ENCODE measurements at places on chromosomes 2 and 18.
A peak's percentile ranks its signal among the peaks of the same experiment; 100 is the strongest.

DNA sequence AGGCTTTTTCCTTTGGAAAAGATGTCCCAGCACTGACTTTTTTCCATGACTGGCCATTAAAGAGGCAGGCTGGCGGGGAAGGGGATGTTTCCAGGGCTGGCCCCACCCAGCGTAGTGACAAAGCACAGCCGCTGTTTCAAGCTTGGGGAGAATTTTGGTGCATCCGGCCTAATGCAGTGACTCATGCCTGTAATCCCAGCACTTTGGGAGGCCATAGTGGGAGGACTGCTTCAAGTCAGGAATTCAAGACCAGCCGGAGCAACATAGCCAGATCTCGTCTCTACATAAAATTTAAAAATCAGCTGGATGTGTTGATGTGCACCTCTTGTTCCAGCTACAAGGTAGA is 78.0 kb upstream of the SH3BP4 start:
- no peak for DNase-seq

DNA sequence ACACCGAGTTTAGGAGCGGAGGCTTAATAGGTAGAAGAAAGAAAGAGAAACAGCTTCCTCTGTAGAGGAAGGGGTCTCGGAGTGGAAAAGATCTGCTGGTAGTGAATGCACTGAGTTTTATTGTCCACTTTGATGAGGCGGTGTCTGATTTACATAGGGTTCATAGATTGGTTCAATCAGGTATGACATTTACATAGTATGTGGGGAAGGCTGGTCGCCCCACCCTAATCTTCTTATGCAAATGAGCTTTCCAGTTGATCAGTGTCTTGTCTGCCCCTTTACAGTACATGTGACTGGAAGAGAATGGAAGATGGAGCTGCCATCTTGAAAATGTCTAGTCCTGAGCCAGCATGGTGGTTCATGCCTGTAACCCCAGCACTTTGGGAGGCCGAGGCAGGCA is 19.9 kb upstream of the CNOT11 start:
- DNase-seq = no peak

- DNase-seq = no peak
Observed at GRCh38 chr18:56026509-56026908, 438.5 kb upstream of the TCF4 start.

DNA sequence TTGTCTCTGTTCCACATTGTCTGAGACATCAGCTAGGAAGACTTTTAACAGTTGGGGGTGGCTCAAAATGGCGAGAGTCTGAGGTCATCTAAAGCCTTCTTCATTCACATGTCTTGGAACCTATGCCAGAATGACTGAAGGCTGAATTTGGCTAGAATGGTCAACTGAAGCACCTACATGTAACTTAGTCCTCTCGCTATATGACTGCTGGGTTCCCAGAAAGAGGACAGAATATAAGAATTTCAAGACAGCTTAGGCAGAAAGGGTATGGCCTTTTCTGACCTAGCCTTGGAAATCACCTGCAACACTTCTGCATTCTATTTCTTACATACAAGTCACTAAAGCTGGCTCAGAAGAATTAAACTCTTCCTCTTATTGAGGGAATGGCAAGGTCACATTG is 75.6 kb upstream of the OTX1 start:
- no peak for DNase-seq

DNA sequence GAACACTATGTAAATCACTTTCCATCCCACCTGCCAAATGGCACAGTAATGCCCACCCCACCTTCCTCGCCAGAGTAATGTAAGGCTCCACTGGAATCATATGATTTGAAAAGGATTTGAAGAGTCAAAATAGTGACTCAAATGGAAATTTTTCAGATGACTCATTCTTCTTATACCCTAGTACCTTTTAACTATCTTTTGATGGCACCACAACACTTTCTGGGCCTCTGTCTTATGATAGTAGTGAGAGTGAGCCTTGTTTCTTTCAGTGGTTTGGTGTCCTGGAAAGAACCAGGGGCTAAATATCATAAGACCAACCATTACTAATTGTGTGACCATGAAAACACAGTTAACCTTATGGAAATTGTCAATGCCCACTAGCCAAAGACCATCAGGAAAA is 235.4 kb upstream of the SLC14A2 start:
- no peak for DNase-seq

DNA sequence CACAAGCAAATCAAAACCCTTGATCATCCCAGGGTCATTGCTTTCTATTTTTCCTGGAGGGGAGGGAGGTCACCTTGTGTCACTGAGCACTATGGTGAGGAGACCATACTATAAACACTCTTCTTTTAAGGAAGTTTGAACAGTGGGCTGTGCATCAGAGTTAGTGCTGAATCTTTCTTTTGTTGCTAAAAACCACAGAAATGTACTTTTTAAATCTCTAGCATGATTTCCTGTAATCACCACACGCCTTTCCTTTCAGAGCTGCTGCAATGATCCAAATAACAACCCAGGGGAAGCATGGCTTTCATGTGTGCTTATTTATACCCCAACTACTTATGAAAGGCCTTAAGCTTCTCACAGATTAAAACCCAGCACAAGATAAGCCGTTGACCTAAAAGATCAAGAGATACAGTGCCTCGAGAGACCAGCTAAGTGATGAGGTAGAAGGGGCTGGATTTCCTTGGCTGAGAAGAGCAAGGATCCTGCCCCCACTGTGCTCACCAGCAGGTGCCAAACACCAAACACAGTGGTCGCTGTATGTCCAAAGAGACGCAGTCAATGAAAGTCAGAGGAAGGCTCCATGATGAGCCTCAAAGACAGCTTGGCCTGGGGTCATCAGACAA is 34.7 kb downstream of the TRABD2A start:
- DNase-seq = no peak

DNA sequence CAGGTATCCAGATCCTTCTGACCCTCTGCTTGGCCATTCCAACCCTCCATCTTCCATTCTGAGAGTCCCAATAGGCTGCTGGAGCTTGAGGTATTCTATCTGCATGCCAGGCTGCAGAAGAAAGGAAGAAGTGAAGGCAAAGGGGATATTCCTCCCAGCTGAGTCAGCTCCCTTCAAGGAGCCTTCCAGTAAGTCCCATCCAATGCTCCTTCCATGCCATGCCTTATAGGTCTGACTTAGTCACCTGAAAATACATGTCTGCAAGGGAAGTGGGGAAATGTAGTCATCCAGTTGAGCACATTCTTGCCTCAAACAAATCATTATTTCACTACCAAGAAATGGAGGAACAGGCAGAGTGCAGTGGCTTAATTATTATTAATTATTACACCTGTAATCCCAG is 464.6 kb downstream of the CNTNAP5 start:
- no peak for DNase-seq

GRCh38 chr18:22088996-22089640 is 80.3 kb upstream of the GATA6 start:
- DNase-seq = no peak

GRCh38 chr2:175168564-175168945 is 552 bp upstream of the ATF2 start:
- no peak for DNase-seq

- peak; percentile 88 for DNase-seq
Observed at GRCh38 chr2:160429248-160430000, 64.2 kb downstream of the RBMS1 start.

- no peak for DNase-seq
Observed at GRCh38 chr18:29154758-29155725, 978.1 kb upstream of the CDH2 start.

DNA sequence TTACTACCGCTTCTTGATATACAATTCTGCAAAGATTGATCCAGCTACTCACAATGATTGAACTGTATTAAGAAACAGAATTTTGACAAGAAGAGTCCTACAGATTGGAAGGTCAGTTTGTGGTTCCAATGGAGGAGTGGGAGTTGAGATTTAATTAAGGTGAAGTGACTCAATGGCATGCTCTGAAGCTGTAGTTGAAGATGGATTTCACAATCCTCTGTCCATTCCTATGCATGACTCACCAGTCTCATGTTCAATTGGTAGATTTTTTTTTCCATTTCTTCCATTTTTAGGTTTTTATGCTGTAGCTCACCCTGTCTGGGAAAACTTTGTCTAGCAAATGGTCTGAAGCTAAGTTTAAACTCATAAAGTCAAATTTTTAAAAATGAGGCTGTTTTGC is 83.3 kb downstream of the DPP4 start:
- DNase-seq = no peak

GRCh38 chr2:18741895-18742732 is 152.7 kb upstream of the NT5C1B start:
- DNase-seq = no peak

- no peak for DNase-seq
Observed at GRCh38 chr2:108459441-108459840, 10.4 kb downstream of the GCC2 start.

DNA sequence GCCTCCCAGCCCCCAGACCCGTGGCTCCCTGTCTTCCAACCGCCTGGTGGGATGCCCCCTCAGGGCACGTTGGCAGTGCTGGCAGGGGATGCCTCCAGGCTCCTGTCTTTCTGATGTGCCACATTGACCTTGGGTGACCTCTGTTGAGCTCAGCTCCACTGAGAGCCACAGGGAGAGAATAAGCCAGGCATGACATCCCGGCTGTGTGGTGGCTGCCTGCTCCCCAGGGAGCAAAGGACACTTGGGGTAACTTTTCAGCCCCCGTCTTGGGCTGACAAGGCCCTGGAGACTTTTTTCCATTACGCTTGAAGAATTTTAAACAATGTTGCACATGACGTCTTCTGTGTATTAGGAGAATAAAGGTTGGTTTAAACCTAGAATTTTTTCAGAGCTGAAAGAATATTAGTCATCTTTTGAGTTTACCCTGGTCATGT is 246.0 kb downstream of the TSN start:
- DNase-seq = no peak

- DNase-seq = peak; percentile 86
Observed at GRCh38 chr2:63789338-63790020, 52.2 kb upstream of the UGP2 start.
